Sciatic nerve (tissue), 2 donors: ENCODE measurements at places on chromosomes 1 and 21.
A peak's percentile ranks its signal among the peaks of the same experiment; 100 is the strongest.

DNA sequence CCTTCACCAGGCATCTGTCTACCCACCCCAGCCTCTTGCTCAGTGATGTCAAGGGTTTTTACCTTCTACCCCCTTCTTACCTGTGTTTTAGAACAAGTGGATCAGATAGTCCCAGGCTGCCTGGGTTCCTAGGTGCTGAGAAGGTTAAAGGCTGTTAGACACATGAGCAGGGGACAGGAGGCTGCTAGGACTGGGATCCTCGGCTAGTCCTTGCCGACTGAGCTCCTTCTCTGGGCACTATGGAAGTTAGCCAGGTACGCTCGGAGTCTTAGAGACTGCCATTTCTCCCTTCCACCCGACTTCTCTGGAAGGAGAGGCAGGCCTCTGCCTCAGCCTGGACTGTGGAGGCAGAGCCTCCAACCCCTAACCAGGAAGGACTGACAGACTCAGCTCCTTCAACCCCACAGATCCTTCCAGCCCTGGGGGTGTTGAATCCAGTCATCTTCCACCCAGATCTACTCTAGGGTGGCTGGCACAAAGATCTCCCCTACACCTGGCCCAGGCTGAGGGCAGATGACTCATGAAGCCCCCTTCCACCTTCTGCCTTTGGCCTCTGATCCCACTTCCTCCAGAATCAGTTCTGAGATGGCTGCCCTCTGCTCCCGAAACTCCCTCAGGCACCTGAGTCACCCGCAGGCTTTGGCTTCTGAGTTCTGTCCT, at the start of gene DYNLT4:
DYNLT4 (minus strand) TSS at position 648 of the 660 bp plus-strand sequence. CDS start 683 bp downstream, outside the sequence.
- peak; percentile 64 for DNase-seq

DNA sequence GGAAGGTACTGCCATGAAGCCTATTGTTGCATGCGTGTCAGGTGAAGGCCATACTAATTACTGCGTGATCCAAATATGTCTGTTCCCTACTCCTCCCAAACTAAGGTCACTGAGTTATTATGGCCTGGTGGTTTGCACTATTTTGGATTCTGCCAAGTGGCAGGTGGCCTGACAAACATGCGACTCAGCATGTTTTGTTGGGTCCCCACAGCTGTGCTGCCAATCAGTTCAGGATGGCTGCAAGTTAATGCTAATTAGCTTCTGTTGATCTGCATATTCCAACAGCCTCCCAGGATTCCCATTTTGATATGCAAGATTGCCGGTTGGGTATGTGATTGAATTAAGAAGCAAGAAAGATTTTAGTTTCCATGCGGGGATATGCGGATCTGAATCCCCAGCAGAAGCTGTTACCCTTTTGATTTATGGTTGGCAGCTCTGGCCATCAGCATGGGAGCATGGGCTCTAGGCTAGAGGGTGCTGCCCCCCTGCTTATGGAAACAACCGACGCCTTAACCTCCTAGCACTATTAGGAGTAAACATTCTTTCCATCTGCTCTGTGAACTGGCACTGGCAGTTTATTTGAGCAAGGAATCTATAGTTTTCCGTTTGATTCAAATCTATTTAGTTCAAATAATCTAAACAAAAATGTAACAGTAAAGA, 429.8 kb upstream of the C1orf87 start:
- DNase-seq, result no peak

DNA sequence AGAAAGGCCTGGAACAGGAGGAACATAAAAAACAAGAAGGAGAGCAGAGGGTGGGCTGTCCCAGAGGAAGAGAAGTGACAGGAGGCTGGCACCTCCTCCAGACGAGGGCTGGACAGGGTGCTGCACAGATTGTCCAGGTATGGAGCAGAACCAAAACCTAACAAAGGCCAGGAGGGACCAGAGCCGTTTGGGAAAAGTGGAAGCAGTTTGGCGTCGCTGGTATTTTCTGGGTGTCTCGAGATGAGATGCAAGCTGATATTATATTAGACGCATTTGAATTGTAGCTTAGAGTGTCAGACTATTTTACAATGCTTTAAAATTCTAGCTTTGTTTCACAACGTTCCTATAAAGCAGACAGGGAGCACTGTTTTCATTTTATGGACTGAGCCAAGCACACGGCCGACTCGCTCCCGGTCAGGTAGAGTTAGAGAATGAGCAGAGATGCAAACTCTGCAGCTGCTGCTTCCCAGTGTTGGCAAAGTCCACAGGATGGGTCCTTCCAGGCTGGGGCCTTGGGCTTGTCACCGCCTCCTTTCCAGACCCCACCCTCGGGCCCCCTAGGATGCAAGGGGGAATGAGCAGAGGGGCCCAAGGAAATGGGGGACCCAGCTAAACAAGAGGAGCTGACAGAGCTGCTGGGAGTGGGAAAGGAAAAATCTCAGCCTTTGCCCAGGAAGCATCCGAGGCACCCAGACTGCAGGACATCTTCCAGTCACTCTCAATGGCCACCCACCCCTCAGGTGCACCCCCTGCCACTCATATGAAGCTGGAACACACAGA, 60.8 kb upstream of the TMPRSS2 start:
- no peak for DNase-seq

GRCh38 chr1:46793126-46793525, 5.7 kb upstream of the CYP4B1 start:
- no peak for DNase-seq

GRCh38 chr1:91572044-91572443, 71.4 kb downstream of the CDC7 start:
- DNase-seq, result no peak

GRCh38 chr1:59474496-59474895, 177.6 kb downstream of the FGGY start:
- DNase-seq, result no peak

DNA sequence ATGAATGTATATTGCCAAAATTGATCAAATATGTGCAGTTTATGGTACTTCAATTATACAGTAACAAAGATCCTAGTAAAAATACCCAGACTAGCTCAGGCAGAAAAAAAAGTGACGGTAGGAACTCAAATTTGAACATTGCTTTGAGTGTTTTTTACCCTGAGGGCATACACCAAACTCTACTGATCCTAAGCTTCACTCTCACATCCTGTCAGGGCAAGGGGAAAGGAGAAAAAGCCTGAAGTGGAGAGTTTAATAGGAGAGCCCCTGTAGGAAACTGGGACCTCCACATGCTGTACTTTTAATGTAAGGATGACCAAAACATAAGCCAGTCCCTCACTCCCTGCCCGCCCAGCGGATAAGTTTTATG, 59.8 kb upstream of the GNG12 start:
- DNase-seq, result no peak

GRCh38 chr21:46116776-46117585, 19.1 kb downstream of the COL6A2 start:
- DNase-seq, result peak; percentile 58

DNA sequence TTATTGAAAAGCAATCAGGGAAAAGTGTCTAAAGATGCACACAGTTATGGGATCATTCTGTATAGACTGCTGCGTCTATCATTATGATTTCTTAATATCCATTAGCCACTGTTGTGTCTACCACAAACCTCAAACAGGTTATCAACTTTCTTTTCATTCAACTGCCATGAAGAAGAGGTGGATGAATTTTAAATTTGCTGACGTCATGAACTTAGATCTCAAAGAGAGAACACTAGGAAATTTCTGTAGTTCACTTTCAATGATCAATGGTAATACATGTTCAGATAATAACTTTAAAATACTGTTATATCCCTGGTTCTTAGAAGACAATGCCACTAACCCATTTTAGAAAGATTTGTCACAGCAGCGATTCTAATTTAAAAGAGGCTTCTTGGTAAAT, 6.7 kb downstream of the PLA2G4A start:
- DNase-seq, result no peak

DNA sequence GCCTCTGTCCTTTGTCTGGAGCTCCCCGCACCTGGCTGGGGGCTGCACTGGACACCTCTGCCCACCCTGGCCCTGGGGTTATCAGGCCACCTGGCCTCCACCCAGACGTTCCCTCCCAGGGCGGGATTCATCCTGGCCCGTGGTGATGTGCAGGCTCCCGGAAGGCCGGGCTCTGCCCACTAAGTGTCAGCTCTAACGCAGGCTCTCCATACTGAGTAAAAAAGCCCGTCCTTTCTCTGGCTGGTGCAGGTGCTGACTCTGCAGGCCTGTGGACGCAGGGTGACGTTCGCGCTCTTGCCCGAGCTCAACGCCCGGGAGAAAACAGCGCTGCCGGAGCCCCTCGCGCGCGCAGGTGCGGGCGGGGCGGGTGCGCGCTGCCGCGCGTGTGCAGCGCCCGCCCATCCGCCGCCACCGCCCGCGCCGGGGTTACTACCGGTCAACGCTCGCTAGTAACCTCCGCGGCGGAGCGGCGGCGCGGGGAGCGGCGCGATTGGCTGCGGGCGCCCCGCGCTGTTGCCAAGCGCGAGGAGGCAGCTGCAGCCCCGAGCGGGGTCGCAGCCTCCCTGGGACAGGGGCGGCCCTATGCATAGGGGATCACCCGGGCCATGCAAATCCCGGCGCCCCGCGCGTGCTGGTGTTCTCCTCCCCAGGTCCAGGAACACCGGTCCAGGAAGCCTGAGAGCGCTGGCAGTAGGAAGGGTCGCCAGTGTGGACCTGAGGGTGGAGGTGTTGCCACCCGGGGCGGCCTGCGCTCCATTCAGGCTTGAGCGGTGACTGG, 15.7 kb downstream of the ABCG1 start:
- DNase-seq, result peak; percentile 78
